ENCODE measurements at places on chromosomes 2 and 18.

- DNase-seq = no peak
These were observed 19.4 kb downstream of the EXOC6B start for GRCh38 chr2:72806280-72806945.

GRCh38 chr18:49959176-49959575, 145.8 kb upstream of the ACAA2 start:
- no peak for DNase-seq

GRCh38 chr2:27393225-27393624, 12.7 kb upstream of the ZNF513 start:
- DNase-seq = no peak

DNA sequence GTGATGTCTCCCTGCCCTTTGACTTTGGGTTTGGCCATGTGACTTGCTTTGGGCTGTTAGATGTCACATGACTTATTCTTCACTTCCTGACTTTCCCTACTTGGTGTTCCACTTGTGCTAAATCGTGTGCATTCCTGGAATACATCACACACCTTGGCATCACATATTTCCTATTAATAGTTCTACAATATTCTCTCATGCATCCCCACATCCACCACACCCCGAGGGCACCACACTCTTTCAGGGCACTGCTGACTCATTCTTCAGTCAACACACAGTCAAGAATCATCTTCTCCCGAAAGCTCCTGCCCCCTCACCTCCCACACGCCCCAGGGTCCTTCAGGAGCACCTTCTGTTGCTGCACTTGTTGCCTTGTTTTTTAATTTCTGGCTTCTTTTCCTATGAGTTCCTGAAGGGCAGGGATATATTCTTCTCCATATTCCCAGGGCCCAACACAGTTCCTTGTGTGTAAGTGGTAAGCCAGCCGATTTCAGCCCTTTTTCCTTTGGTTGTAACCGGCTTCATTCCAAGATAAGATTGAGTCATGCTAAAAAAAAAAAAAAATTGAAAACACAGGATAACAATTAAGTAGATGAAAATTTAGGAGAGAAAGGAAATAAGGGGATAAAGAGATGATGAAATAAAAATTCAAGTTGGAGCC, 341.4 kb downstream of the SLC4A3 start:
- DNase-seq = peak; percentile 96

GRCh38 chr18:23828426-23828825, 139.2 kb downstream of the LAMA3 start:
- DNase-seq = no peak

GRCh38 chr18:66599190-66599589, 4.7 kb downstream of the CDH19 start:
- no peak for DNase-seq

DNA sequence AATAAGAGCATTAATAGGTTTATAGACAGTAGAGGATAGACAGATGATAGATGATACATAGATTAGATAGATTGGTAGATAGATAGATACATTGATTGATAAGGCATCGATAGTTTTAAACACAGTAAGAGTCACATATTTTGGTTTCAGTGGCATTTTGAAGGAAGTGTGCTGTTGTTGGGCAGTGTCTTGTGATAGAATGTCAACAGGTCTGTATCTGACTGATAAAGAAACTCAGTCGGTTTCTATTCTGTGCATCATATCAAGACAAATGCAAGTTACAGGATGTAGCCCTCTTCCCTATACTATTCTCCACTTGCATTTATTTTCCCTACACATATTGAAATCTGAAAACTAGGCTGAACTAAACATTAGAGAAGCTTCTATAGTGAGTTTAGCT, 1229.0 kb upstream of the ZEB2 start:
- no peak for DNase-seq

GRCh38 chr18:77081390-77081778, 51.2 kb downstream of the MBP start:
- no peak for DNase-seq

- no peak for DNase-seq
These were observed 30.5 kb downstream of the ZEB2 start for GRCh38 chr2:144489315-144489916.

GRCh38 chr2:8510519-8510918, 171.3 kb upstream of the ID2 start:
- no peak for DNase-seq

GRCh38 chr2:183390109-183390508, 265.9 kb downstream of the NUP35 start:
- no peak for DNase-seq

DNA sequence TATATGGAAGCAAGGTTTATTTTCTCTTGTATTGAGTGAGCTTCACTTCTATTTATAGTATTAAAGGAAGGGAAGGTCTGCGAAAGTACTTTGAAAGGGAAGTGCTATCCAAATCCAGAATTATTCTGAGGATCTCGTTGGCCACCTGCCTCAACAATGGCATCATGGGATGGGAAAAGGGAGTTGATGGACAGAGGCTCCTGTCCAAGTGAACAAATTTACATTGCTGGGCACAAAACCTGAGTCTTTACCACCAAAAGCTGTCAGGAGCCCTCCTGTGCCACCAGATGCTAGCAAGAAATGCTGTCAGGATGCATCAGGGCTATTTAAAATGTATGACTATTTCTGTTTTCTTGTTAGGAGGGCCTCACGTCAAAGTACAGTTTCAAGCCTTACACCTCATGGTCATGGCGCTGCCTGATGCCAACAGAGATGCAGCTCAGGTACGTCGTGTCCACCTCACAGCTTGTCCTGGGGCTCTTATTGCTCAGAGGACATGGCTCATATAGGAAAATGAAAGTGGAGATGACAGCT, 157.3 kb downstream of the ARHGAP28 start:
- no peak for DNase-seq

All from RWPE2 (cell line).